ENCODE measurements at places on chromosomes 3 and 15.

GRCh38 chr15:65460741-65461347 is 38.1 kb upstream of the IGDCC4 start:
- DNase-seq, result no peak

- no peak for DNase-seq
Observed at GRCh38 chr15:70698836-70699390, 64.4 kb downstream of the UACA start.

DNA sequence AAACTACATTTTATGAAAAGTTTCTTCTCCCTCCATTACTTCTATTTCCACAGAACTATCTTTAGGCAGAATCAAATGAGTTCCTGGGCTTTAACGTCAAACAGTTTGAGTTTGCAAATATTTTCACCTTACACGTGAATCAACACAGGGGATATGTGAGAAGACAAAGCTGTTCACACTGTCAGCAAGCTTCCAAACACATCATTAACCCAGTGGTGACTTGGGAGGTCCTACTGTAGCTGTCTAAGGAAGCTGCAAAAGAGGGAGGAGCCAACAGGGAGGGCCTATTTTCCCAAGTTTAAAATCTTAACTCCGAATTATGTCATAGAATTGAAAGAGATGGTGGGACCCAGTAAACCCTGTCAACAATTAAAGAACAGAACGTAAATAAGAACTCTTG is 337.8 kb upstream of the DNAJC19 start:
- DNase-seq, result no peak

- DNase-seq, result no peak
Observed at GRCh38 chr3:38126121-38126892, 10.6 kb downstream of the ACAA1 start.

DNA sequence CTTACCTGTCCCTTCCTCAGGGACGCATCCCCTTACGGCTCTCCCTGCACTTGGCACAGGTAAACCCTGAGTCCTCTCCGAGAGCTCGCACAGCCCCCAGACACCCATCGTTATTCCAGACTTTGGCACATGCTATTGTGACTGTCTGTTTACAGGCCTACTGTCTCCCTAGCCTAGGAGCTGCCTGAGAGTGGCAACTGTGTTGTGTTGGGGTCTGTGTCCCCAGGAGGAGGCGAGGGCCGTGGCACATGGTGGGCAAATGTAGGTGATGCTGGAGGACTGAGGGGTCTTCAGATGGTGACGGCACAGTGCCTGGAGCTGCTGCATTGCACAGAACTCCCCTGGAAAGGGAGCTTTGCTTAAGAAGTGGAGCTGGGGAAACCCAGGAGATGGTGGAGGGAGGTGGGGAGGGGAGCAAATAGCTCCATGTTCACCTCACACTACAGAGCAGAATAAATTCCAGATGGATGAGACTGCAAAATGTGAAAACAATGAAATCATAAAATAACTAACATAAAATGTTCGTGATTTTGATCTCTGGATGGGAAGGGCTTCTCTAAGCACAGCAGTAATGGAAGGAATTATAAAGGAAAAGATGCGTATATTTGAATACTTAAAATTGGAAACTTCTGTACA is 96.5 kb downstream of the SMAD6 start:
- DNase-seq, result no peak

GRCh38 chr3:98573181-98573728 is 20.2 kb downstream of the CPOX start:
- no peak for DNase-seq

DNA sequence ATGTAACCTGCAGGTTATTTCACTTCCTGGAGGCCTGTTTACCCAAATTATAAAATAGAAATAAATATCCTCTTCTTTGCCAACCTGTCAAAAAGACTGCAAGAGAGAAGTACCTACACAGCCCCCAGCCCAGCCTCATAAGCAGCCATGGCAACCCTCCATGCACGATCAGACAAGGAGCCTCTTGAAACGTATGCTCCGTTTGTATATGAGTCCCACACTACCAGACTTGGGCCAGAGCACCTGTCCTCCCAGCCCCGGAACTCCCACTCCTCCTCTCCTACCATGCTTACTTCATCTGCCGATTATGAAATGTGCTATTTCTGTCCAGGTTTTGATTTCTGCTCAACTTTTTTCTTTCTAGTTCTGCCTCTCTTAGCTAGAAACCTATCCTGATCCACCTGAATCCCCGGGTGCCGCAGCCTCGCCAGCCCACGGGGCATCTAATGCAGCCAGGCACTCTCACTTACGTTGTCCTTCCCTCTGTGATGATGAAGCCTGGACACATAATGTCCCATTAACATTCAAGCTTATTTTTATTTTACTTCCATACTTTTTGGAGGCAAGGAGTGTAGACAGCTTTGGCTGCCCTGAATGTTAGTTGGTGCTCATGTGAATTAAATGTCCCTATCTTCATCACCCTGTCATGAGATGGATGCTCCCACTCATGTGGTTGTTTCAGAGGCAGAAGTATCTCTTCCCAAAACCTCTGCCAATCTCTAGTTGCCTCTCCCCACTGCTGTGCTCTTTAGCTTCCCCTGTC is 73.8 kb downstream of the MB21D2 start:
- no peak for DNase-seq

DNA sequence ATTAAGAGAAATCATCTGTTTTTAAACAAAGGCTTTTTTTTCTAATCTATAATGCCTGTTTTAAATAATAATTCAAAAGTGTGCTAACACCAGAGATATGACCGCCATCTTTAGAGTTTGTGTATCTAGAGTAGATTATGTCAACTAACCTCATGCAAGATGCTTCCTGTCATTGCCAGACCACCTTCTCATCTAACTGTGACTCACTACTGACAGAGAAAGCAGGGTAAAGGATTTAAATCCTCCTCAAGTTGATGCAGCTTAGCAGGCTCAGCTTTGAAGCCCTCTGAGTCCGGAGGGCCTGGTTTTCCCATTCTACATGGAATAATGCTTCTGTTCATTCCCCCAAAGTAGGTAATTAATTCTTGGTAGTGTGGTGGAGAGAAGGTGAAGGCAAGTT is 108.5 kb downstream of the ECT2 start:
- no peak for DNase-seq

- no peak for DNase-seq
Observed at GRCh38 chr15:63010386-63010785, 32.2 kb upstream of the TPM1 start.

GRCh38 chr3:188310270-188310710 is 156.3 kb downstream of the LPP start:
- no peak for DNase-seq

DNA sequence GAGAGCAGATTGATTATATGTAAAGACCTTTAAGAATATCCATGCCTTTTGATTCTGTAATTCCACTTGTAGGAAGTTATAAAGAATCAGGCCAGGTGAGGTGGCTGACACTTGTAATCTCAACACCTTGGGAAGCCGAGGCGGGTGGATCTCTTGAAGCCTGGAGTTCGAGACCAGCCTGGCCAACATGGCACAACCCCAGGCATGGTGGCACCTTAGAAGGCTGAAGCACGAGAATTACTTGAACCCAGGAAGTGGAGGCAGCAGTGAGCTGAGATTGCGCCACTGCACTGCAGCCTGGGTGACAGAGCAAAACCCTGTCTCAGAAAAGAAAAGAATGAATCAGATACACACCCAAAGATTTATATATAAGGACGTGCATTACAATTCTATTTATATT is 33.9 kb downstream of the HRH1 start:
- no peak for DNase-seq

DNA sequence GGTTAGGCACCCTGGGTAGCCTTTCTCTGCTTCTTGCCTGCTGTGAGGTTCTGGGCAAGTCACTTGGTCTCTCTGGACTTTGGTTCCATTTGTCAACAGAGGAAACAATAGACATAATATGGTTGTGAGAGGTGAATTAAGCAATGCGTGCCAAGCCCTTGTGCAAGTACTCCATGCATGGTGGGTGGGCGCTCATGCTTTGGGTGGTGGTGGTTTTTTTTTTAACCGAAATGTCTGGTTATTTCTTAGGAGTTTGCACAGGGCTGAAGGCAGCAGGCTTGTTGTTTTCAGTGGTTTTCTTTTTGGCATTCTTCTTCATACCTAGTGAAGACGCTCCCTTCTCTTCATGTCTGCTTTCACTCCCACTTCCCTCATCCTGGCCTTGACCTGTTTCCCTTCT is 84.2 kb upstream of the LRTM1 start:
- DNase-seq, result no peak

GRCh38 chr15:79299126-79299840 is 11.6 kb upstream of the TMED3 start:
- no peak for DNase-seq

DNA sequence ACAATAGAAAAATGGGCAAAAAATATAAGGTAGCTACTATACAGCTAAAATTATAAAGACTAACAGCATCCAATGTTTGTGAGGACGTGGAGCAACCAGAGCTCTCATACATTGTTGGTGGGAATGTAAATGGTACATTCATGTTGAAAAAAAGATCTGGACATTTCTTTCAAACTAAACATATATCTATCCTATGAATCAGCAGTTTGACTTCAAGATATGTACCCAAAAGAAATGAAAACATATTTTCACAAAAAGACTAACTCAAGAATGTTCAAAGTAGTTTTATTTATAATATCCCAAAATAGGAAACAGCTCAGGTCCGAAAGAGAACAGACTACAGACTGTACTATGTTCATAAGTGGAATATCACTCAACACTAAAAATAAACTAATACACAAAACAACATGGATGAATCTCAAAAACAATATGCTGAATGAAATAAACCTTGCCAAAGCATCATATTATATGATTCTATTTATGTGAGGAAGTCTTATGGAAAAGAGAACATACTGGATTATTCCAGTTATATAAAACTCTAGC is 8.8 kb upstream of the TTBK2 start:
- DNase-seq, result no peak

GRCh38 chr15:79948761-79949160 is 22.2 kb downstream of the BCL2A1 start:
- no peak for DNase-seq

DNA sequence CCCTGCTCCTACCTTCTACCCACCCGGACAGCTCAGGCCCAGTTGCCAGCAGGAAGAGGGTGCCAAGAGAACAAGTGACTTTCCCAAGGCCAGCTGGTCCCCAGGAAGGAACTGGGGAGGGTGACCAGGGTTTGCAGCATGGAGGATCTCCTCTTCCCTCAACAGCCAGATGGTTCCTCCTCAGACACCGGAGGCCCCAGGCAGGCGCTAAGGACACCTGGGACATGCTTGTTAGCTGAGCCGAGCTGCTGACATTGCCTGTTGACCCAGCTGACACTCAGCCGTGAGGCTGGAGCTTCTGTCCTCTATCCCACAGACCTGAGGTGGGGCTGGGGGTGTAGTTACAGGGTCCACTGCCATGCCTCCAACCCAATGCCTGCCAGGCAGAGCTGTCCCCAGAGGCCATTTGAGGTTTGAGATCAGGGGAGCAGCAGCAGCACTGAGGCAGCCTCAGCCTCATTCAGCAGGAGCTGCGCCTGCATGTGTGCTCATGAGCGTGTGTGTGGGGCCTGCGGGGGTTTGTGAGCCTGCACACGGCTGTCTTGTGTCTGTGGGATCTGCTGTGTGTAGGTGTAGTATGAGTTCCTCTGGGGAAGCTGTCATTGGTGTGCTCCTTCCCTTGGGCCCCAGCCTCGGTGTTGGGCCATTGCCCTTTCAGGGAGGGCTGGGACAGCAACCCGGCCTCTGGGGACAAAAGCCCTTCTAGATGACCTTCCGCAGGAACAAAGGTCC is 7.1 kb downstream of the CPLX3 start:
- no peak for DNase-seq

GRCh38 chr15:76993114-76993725 is 1.7 kb upstream of the PSTPIP1 start:
- no peak for DNase-seq

GRCh38 chr15:75023872-75024636 is 664 bp downstream of the PPCDC start:
- no peak for DNase-seq

DNA sequence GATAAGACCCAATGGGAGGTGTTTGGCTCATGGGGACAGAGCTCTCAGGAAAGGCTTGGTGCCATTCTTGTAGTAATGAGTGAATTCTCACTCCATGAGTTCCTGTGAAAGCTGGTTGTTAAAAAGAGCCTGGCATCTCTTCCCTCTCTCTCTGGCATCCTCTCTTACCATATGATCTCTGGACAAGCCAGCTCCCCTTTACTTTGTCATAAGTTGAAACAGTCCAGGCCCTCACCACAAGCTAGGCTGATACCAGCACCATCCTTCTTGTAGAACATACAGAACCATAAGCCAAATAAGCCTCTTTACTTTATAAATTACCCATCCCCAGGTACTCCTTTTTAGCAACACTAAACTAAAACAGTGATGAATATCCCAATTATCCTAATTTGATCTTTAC is 166.9 kb upstream of the TMC3 start:
- DNase-seq, result no peak

DNA sequence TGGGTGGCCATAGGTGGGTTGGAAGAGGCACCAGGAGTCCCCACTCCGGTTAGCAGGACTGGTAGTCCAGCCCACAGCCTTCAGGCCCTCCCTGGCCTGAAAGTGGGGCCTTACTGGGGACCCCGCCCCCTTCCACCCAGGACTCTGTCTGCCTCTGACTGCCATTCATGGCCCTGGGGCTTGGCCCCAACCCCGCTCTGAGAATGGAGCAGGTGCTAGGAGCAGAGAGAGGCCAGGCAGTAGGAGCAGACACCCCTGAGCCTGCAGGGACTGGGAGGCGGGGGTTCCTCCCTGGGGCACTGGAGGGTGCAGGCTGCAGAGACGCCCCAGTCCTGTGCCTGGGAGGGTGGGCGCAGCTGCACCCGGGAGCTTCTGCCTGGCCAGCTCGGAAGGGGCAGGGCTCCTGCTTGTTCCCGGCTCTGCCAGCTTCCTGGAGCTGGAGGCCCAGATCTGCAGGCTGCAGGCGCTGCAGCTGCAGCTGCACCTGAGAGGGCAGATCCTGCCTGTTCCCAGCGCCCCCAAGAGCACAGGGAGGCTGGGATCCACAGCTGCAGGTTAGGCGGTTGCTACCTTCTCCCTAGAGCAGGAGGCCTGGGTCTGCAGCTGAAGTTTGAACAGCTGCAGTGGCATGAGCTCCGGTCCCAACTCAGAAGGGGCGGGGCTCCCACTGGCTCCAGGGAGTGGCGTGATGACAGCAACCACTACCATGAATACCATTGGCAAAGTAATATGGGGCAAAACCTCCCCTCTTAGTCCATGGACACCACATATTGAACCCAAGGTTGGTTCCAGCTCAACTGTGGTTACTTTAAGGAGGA is 194.7 kb downstream of the SQOR start:
- DNase-seq, result no peak

DNA sequence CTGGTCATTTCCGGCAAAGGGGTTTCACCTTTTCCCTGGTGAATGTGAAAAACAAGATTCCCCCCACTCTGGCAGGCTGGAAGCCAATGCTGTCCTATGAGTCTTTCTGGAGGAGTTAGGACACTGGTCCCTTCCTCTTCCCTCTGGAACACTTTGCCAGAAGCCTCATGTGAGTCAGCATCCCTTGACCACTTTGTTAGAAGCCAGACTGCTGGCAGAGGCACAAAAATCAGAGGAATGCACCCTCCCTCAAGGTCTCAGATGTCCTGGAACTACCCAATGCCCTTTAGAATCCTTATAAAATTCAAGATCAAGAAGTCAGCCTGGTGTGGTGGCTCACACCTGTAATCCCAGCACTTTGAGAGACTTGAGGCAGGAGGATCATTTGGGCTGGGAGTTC is 26.6 kb downstream of the ITGB5 start:
- no peak for DNase-seq

GRCh38 chr3:58568572-58569286 is 8.5 kb downstream of the FAM107A start:
- peak; percentile 43 for DNase-seq

GRCh38 chr3:147367676-147368075 is 38.7 kb downstream of the ZIC4 start:
- DNase-seq, result no peak

Data from NCI-H2107 (cell line).